ENCODE measurements at places on chromosomes 5 and 9. TPM values are rescaled to one million over a fixed set of nuclear protein-coding genes. Genes with fewer than 3 reads are reported as not detected.

The SPINK6 gene
- not detected for total RNA-seq

The C9orf50 gene
- not detected for total RNA-seq

DNA sequence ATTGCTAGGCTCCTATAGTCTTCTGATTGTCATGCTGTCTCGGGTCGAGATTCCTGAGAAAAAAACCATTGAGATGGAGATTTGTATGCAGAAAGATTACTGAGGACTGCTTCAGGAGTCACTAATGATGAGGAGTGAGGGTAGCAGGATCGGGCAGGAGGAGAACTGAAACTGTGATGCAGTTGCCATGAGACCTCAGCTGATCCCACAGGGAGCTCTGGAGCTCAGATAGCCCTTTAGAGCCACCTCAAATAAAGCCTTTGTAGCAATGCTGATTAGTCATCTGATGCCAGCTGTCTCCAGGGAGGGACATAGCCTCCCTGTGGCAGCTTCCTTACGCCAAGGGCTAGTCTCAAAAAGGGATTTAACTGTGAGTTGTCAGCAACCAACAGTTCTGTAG lies 256.9 kb downstream of the DMAC1 start:
- H3K36me3 ChIP-seq: no peaks in the 10 kb centered on the region
- H3K4me3 ChIP-seq: no peak overlapping the region
- H3K4me1 ChIP-seq: no peaks in the 10 kb centered on the region
- no peaks in the 10 kb centered on the region for H3K27me3 ChIP-seq
- no peak for DNase-seq
- no peak overlapping the region for H3K27ac ChIP-seq

- H3K36me3 ChIP-seq: peaks cover 17% of the 10 kb centered on the region
- H3K27ac ChIP-seq: no peak overlapping the region
- peaks cover 2% of the 10 kb centered on the region for H3K4me1 ChIP-seq
- DNase-seq: no peak
- no peak overlapping the region for H3K4me3 ChIP-seq
- no peaks in the 10 kb centered on the region for H3K27me3 ChIP-seq
These were observed 44.3 kb downstream of the SMARCA2 start for GRCh38 chr9:2059274-2059929.

DNA sequence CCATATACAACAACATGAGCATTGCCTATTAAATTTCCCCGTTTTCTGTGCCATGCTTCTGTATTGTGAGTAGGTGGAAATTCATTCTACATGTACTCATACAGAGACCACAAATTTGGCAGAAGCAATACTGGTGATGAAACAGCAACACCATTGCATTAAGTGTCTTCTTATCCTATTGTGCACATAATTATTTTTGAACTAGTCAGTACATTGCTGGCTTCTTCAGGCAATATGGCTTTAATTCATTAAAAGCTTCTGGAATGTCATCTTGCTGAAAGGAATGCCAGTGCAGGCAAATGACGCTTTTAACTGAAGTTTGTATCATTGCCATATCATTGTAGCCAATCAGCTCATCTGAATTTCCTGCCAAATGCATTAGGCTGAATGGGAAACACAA lies 82.6 kb downstream of the KIAA1958 start:
- no peaks in the 10 kb centered on the region for H3K27me3 ChIP-seq
- no peak overlapping the region for H3K4me3 ChIP-seq
- H3K4me1 ChIP-seq: peaks cover 2% of the 10 kb centered on the region
- DNase-seq: peak; percentile 86
- no peak overlapping the region for H3K27ac ChIP-seq
- H3K36me3 ChIP-seq: no peaks in the 10 kb centered on the region

The ATG12 gene
- 117 TPM for total RNA-seq

GRCh38 chr9:4962085-4962484 lies 23.0 kb upstream of the JAK2 start:
- H3K36me3 ChIP-seq: no peaks in the 10 kb centered on the region
- no peak overlapping the region for H3K27ac ChIP-seq
- H3K4me3 ChIP-seq: no peak overlapping the region
- no peak for DNase-seq
- no peaks in the 10 kb centered on the region for H3K27me3 ChIP-seq

DNA sequence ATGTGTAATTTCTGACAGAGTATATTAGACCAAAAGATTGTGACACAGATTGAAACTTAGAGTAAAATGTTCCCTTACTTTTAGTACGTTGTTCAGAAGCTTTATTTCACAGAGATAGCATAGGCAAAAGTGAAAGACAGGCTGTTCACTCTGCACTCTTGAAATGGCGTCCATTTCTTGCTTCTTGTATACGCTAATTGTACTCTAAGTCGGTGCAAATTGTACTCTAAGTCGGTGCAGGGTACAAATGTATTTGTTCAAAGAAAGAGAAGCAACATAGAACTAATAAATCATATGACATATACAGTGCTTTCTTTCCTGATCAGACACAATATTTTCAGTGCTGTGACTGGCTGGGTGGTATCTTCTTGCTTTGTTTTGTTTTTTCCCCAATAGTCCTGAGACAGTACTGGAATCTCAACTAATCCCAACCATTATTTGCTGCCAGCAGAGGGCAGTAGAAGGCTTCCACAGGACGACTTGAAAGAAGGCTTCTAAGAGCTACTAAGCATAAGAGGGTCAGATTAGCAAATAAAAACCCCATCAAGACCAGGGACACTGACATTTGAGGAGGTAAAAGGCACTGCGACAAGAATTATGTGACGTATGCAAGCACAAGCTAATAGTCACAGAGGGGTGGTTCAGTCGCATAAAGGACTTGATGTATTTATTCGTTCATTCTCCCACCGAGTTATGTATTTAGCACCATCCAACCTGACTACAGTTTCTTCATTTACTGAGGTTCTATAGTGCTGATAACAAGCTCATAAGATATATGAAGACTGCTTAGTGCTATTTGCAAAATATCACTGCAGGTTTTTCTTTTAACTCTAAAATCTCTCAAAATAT lies 831.8 kb downstream of the TAF11L14 start:
- H3K27ac ChIP-seq: no peak overlapping the region
- peak; percentile 1 for DNase-seq
- no peaks in the 10 kb centered on the region for H3K36me3 ChIP-seq
- H3K4me3 ChIP-seq: no peak overlapping the region
- no peaks in the 10 kb centered on the region for H3K4me1 ChIP-seq

The SEMA4D gene
- total RNA-seq: 0.56 TPM

GRCh38 chr5:123086376-123087055 lies 2.5 kb upstream of the PRDM6 start:
- H3K36me3 ChIP-seq: no peaks in the 10 kb centered on the region
- H3K4me1 ChIP-seq: no peaks in the 10 kb centered on the region
- peaks cover 53% of the 10 kb centered on the region for H3K27me3 ChIP-seq
- DNase-seq: no peak
- no peak overlapping the region for H3K4me3 ChIP-seq

DNA sequence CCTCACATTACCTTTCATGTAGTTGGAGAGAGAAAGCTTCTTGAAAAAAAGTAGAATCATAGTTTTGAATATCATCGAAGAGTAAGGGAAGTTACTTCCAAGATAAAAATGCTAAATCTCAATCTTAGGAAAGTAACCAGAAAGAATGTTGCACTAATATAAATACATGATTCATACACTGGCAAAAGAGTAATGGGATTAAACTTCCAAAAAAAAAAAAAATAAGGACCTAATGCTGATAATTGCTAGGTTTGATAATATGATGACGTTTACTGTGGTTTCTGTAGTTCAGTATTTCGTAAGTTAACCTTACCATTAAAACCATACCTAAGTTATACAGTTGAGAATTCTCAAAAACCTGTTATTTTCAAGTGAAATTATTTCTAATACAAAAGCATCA lies 573.8 kb upstream of the CDH9 start:
- no peaks in the 10 kb centered on the region for H3K4me1 ChIP-seq
- no peak for DNase-seq
- H3K27me3 ChIP-seq: no peaks in the 10 kb centered on the region
- no peaks in the 10 kb centered on the region for H3K36me3 ChIP-seq
- no peak overlapping the region for H3K4me3 ChIP-seq

- no peaks in the 10 kb centered on the region for H3K36me3 ChIP-seq
- H3K4me3 ChIP-seq: no peak overlapping the region
- DNase-seq: no peak
- peaks cover 4% of the 10 kb centered on the region for H3K4me1 ChIP-seq
These were observed 302.4 kb downstream of the RAB3C start for GRCh38 chr5:58885260-58885659.

The SLC36A3 gene
- total RNA-seq: not detected

- H3K4me1 ChIP-seq: no peaks in the 10 kb centered on the region
- no peak overlapping the region for H3K4me3 ChIP-seq
- H3K27me3 ChIP-seq: peaks cover 15% of the 10 kb centered on the region
- H3K27ac ChIP-seq: no peak overlapping the region
- no peaks in the 10 kb centered on the region for H3K36me3 ChIP-seq
- DNase-seq: no peak
These were observed 33.4 kb upstream of the CTNNA1 start for GRCh38 chr5:138719811-138720210.

- no peak for DNase-seq
- peak overlapping the region; percentile 16 for H3K27ac ChIP-seq
- H3K4me3 ChIP-seq: no peak overlapping the region
These were observed 1.4 kb upstream of the DAB2 start for GRCh38 chr5:39426051-39426745.

DNA sequence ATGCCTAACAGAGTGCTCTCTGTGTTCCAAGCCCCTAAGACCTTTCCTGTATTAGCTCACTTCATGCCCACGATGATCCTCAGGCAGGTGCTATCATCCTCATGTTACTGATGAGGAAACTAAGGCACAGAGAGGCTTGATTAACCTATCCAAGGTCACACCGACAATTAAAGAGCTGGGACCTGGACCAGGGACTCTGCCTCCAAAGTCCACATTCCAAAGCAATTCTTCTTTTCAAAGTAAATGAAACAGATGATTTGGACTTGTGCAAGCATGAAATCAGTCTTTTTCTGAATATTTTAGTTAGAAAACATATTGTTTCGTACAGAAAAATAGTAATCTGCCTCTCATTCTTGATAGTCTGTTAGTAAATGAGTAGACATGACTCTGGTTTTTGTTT lies 18.1 kb upstream of the RASEF start:
- no peaks in the 10 kb centered on the region for H3K36me3 ChIP-seq
- DNase-seq: no peak
- H3K4me1 ChIP-seq: no peaks in the 10 kb centered on the region
- H3K27ac ChIP-seq: no peak overlapping the region

DNA sequence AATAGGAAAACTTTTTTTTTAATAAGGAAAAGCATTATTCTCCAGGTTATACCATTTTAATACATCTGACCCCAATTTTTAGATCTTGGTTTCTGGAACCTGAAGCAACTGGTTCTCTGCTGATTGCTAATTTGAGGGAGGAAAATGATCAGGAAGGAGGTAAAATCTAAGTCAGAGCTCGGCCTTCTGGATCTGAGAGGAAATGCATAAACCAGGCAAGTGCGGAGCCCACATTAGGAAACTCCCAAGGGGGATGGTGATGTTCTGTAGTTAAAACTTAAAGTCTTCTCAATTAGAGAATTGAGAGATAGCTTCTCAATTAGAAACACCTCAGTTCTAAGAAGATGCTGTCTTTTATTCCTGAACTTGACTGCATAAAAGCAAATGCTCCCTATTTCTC lies 113.5 kb downstream of the TSSK1B start:
- peaks cover 4% of the 10 kb centered on the region for H3K4me1 ChIP-seq
- no peaks in the 10 kb centered on the region for H3K36me3 ChIP-seq
- DNase-seq: no peak
- no peaks in the 10 kb centered on the region for H3K27me3 ChIP-seq
- H3K4me3 ChIP-seq: no peak overlapping the region

- H3K36me3 ChIP-seq: no peaks in the 10 kb centered on the region
- peak; percentile 92 for DNase-seq
- H3K27ac ChIP-seq: no peak overlapping the region
- no peaks in the 10 kb centered on the region for H3K27me3 ChIP-seq
These were observed 13.7 kb upstream of the GRIA1 start for GRCh38 chr5:153476767-153477166.

The FAM151B gene
- 2.9 TPM for total RNA-seq

DNA sequence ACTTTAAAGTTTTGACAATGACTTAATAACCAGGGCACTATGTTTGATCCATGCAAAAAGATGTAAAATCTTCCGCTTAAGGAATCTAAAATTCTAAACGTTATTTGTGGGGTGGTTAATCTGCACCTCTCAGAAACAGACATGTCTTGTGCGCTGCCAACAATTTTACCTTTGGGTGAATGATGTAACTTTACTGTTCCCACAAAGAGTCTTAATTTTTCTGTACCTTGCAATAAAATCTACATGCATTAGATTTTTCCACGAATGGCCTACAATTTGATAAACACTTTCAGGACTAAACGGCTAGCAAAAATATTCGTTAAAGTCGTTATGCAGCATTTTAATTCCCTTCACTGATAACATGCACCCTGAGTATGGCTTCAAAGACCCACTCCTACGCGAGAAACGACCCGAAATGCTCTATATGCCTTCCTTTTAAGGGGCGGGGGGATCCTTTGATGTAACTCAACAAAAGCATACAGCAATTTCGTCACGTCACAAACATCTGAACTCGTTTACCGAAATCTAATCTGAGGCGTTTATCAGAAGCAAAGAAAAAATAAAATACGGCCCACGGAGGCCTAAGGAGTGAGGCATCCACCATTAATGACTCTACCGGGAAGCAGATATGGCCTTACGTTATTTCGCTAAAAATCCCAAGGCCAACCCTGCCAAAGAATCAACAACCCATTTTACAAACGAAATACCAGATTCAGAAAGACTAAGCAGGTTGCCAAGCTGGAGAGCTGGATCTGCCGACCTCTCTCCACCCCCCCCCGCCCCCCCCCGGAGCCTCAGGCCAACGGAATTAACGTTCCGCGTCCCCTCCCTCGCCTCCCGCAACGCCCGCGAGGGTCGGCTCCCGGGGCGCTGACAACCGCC lies 621 bp downstream of the AK6 start:
- H3K4me1 ChIP-seq: no peaks in the 10 kb centered on the region
- peak; percentile 54 for DNase-seq
- H3K27ac ChIP-seq: peak overlapping the region; percentile 99
- H3K27me3 ChIP-seq: no peaks in the 10 kb centered on the region
- peaks cover 13% of the 10 kb centered on the region for H3K36me3 ChIP-seq

GRCh38 chr9:131731644-131732043 lies 8.2 kb downstream of the RAPGEF1 start:
- H3K36me3 ChIP-seq: no peaks in the 10 kb centered on the region
- H3K4me3 ChIP-seq: no peak overlapping the region
- H3K4me1 ChIP-seq: peaks cover 43% of the 10 kb centered on the region
- DNase-seq: no peak

DNA sequence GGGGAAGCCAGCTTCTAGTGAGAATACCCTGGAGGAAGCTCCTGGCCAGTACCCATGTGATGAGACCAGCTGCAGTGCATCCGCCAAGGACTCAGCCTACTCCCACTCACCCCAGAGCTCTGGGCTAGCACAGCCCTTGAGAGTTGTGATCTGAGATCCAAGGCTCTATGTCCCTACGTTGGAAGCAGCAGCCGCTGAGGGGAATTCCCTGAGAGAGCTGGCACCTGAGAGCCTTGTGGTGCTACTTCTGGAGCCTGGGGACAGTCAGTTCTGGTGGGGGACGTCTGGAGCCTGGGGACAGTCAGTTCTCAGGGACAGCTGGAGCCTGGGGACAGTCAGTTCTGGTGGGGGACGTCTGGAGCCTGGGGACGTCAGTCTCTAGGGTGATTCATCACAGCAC lies 39.2 kb downstream of the PDZD2 start:
- H3K4me1 ChIP-seq: no peaks in the 10 kb centered on the region
- no peak overlapping the region for H3K27ac ChIP-seq
- H3K27me3 ChIP-seq: peaks cover 20% of the 10 kb centered on the region
- DNase-seq: no peak
- no peak overlapping the region for H3K4me3 ChIP-seq
- no peaks in the 10 kb centered on the region for H3K36me3 ChIP-seq

The CDK5RAP2 gene
- total RNA-seq: 29.4 TPM
